ENCODE measurements at places on chromosomes 4 and X. TPM values are rescaled to one million over a fixed set of nuclear protein-coding genes. Genes with fewer than 3 reads are reported as not detected.

Gene F8A3
- 2.6 TPM for total RNA-seq

Gene MAP7D3
- 14.5 TPM for total RNA-seq

Gene CASP6
- total RNA-seq = 22.2 TPM

Gene MAGEB1
- total RNA-seq = not detected

Gene CNKSR2
- 4.7 TPM for total RNA-seq

Gene SMIM43
- 0.43 TPM for total RNA-seq

Gene PRDM8
- total RNA-seq = 7.3 TPM

Gene TRIM2
- 38.0 TPM for total RNA-seq

Gene F9
- not detected for total RNA-seq

Gene SPANXN4
- not detected for total RNA-seq

Gene GIMD1
- not detected for total RNA-seq

GRCh38 chrX:3599802-3600430, 113.5 kb downstream of the PRKX start:
- DNase-seq = no peak

DNA sequence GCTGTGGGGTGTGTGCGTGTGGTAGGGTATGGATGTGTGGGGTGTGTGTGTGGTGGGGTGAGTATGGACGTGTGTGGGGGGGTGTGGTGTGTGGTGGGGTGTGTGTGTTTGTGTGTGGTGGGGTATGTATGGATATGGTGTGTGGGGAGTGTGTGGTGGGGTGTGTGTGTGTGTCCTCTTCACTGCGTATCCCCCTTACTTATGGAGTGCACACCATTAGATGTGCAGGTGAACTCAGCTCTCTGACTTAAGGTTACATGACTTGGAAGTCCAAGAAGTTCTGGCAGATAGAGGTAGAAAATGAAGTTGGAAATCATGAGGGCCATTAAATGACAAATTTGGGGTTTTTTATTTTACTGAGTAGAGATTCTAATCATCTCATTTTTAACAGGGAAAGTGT, 182.5 kb downstream of the PALLD start:
- no peak for DNase-seq

DNA sequence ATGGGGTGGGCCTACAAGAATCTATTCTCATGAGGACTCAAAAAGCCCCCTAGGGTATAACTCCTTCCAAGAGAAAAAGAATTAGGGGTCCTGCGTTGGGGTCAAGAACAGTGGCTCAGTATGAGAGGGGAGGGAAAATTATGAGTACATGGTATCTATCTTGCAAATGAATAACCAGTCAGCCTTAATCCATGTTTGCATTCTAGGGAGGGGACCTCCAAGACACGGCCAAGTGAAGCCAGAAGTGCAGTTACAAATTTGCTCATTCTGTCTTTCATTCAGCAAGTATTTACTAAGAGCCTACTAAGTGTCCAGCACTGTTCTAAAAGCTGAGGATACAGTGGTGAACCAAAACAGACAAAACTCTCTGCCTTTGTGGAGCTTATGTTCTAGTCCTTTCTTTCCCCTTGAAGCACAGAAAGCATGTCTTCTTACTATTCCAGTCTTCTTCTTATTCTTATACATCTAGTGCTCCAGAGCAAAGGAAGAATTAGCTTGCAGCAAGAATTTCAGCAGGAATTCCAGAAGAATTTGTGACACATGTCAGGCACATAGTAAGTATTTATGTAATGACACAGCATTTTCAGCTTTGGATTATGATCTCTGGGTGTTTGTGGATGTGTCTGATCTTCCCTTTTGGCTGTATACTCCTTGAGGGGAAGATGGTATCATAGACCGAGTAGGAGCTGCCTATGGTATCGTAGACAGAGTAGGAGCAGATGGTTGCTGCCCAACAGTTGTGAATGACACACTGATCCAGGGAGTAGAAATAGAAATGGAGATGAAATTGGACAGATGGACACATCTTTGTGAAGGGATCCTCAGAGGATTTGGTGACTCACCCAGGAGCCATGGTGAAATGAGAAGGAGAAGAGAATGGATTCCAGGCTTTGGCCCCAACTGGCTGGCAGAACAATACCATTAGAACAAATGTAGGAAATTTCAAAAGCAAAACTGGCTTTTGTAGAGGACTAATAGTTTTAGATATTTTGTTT, 75.9 kb downstream of the COQ2 start:
- peak; percentile 7 for DNase-seq

GRCh38 chr4:154208424-154208823, 283.2 kb downstream of the DCHS2 start:
- DNase-seq = peak; percentile 3

DNA sequence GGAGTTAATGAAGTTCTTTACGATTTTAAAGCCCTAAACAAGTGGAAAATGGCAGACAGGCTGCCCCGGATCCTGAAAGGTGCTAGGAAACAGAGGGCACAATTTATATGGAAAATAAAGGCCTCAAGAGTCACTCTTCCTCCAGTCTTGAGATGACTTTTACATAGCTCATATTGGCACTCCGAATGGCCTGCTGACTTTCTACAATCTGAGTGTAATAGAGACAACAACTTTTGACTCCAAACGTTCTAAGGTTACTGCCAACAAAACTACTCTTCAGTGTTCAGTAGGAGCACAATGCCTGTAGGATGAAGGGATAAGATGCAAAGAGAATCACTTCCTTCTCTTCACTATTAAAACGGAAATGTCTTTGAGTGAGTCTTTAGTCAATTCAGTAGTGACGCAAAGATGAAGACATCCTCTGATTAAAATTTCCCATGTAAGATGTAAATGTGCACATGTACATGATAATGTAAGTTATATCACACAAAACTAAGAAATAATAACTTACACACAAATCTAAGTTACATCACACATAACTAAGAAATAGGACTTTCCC, 40.5 kb downstream of the VEGFC start:
- DNase-seq = no peak

DNA sequence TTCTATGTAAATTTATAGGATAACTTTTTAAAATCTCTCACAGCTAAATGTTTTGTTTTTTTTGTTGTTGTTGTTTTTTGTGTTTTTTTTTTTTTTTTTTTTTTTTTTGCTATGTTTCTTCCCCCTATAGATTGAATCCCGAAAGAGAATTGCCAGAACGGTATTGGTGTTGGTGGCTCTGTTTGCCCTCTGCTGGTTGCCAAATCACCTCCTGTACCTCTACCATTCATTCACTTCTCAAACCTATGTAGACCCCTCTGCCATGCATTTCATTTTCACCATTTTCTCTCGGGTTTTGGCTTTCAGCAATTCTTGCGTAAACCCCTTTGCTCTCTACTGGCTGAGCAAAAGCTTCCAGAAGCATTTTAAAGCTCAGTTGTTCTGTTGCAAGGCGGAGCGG, 4.1 kb downstream of the BRS3 start:
- DNase-seq = no peak

DNA sequence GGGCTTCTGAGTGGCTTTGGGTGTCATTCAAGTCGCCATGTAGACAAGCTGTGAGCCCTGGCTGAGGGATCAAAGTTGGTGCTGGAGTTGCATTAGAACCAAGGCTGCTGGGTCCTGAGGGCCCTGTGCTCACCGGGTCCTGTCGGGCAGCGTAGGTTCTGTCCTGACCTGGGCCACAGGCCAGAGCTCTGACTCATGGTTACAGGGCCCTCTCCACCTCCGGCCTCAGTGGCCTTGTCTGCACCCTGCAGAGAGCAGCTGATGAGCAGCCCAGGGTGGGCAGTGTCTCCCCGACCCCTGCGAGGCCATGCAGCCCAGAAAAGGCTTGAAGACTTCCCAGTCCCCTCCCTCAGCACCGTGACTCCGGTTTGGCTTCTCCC, 22.5 kb downstream of the ATP2B3 start:
- no peak for DNase-seq

GRCh38 chr4:10009861-10010500, 11.3 kb downstream of the SLC2A9 start:
- no peak for DNase-seq

DNA sequence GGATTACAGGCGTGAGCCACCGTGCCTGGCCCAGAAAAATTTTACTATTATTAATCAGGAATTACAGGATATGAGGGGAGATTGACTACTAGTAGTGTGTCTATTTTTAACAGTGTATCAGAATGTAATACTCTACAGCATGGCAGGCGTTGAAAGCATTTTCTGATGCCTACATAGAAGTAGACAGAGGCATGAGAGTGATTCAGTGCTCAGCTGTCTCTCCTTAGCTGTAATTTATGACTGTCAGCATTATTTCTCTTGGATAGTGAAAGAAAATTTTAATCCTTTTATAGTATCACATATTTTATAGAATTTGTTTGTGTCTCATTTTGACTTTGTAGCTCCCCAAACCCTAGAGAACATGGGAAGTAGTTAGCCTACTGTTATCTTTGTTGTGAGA, 20.7 kb downstream of the ARHGAP24 start:
- DNase-seq = no peak

DNA sequence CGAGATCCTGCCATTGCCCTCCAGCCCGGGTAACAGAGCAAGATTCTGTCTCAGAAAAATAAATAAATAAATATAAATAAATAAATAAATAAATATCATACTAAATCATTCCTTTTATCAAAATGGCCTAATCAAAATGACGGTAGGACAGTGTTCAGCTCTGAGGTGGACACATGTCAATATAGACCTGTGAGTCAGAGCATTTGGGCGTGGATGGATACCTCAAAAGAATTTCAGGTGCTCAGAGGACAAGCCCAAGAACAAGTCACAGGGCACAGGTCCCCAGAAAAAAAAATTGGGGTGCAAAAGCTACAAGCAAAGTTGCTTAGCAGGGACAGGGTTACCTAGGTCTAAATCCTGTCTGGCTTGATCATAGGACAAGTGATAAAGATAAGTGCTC, 204.7 kb upstream of the HS3ST1 start:
- no peak for DNase-seq

DNA sequence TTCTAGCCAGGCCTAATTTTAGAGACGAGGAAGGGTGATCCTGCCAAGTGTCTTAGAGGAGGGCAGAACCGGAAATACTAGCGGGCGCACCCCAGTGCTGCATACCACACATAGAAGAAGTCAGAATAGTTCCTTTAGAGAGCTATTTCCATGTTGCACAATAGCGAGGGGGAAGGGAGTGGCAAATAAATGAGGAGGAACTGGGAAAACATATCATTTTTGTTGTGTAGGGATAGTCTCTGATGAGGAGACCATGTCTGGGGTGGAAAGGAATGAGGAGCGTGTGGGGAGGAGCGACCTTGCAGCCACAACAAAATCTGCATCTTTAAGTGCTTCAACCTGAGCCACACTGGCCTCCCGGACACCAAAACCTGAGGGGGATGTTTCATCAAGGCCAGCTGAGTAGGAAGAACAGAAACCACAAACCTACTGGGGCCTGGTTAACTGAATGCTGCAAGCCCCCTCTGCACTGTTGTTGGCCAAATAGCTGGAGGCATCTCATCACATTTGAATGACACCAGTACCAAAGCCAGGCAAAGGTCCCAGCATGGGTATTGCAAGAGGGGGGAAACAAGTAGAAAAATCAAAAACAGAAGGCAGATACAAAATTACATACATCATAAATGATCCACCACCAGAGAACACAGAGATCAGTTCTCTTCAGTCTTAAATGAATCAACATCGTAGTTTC, 26.7 kb upstream of the C1QTNF7 start:
- peak; percentile 65 for DNase-seq

DNA sequence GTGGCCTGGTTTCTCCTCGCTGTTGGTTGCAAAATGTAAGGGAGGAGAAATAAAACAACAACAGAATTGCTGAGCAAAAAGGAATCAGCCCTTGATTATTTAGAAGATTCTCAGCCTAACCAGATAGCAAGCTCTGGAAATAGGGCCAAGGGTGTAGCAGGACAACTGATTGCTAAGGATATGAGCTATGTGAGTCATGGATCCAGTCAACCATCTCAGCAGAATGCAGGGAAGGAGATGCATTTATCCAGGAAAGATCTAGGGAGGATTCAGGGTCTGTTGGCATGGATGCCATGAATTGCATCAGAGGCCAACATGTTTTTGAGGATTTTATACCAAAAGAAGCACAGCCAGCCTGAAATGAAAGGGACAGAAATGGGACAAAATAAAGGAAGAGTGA, 2.2 kb upstream of the XAGE3 start:
- no peak for DNase-seq

DNA sequence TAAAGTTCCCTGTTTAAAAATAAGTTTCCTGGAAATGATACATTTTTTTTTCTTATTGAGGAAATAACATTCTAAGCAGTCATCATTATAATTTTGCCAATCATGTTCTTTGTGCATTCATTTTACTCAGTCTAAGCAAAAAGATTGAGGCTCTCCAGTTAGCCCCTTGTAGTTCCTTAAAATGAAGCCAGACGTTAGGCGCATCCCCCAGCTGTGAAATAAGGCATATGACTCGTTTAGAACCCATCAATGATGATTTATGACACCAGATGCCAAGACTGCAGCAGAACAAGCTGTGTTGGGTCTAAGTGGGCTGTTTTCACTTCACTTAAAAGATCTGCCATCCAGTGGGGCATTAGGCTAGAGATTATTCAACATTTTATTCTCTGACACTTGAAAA, 17.0 kb downstream of the PDGFC start:
- peak; percentile 51 for DNase-seq

GRCh38 chrX:97551821-97552220, 668.1 kb downstream of the RPA4 start:
- no peak for DNase-seq

DNA sequence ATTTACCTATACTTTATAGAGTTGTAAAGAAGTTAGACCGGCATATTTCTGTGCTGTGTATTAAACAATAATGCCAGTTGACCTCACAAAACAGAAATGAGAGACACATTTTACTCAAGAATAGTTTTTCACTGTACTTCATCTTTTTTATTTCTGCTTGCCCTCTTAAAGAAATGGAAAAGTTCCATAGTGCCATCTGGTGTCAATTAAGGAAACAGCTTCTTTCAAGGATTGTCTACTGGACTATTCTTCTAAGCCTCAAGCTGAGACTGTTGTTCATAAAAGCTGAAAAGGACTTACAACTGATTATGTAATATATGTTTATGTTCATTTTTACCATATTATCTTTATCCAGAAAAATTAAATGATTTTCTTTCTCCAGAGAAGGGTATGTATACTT, 1523.7 kb downstream of the ARAP2 start:
- DNase-seq = peak; percentile 54

DNA sequence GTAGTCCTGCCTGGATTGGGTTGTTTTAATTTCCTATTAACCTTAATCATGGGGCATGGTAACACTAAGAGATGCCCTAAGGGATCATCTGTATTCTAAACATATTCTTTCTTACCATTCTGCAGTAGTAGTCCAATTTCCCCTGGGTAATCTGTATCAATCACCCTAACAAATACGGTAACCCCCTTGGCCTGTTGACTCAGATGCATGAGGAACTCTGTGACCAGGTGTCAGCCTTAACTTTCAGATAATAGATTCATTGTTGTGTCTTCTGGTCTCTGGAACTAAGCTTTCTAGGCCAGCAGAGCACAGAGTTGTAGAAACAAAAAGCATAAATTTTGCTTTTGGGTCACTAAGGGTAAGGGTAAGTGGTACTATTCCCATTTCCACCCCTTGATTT, 13.1 kb upstream of the BANK1 start:
- no peak for DNase-seq

DNA sequence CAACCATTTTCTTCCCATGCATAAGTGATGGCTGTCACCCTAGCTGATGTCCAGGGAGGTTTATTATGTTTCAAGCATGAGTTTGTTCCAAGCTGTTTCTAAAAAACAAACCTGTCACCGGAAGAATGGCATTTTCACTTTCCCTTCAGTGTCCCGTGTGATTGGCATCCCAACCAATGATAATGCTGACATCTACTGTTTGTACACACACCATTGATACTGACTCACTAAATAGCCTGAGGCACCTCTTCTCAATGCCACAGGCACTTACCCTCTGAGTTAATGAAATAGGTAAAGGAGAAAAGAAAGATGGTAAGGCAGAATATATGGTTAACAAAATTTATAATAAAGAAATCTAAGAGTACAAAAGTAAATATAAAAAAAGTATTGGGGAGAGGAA, 23.1 kb upstream of the VCX2 start:
- DNase-seq = no peak
